Suprapubic skin (tissue), 4 donors: ENCODE measurements at places on chromosomes 3 and 15.

DNA sequence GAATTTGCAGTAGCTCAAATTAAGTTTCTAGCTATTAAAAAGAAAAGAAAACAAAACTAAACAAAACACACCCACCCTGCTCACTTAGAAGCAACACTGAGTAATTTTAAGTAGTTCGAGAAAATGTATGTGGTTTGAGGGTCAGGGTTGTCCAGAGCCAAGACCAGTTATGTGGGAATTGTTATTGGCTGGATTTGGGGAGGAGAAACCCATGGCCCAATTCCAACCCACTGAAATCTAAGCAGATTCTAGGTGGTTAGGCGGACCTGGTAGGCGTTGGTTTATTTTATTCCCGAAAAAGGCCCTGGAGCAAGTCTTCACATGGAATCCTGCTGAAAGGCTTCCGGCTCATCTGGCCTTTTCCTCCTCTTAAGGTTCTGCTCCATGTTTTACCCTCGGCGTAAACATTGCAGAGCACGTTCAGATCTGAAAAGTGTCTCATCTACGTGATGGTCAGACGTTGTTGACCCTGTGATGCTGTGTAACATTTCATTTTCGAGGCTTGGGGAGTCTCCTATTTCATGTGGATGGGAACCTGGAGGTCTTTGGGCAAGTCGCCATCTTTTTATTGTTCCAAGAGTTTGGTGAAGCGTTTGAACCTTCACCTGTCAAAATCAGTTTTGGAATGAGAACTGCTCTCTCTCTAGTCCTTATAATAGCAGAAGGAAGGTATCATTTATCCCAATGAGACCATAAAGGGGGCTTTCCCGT lies 64.0 kb downstream of the FLNB start:
- peak; percentile 20 for DNase-seq

- DNase-seq, result no peak
Observed at GRCh38 chr3:35707904-35708303, 68.6 kb downstream of the ARPP21 start.

- DNase-seq, result no peak
Observed at GRCh38 chr3:161914703-161915417, 418.3 kb downstream of the OTOL1 start.

DNA sequence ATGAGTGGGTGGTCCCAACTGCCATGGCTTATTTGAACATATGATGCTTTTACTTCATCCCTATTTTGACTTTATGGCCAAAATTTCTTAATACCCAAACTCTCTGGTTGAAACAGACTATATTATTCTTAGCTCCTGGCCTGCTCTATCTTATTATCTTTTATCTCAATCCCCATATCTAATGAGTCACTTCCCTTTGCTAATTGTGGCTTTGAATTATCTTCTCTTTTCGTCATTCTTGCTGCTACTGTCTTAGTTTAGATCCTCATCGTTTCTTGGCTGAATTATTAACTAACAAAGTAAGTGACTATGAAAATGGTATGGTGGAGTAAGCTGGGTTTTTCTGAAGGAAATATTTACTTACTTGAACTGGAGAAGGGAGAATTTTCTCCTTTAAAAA lies 28.2 kb upstream of the DNAJC19 start:
- DNase-seq, result no peak

- peak; percentile 97 for DNase-seq
Observed at GRCh38 chr3:49007771-49008528, 759 bp downstream of the WDR6 start.

GRCh38 chr15:34436126-34436955 lies 1.3 kb downstream of the GOLGA8A start:
- DNase-seq, result no peak

DNA sequence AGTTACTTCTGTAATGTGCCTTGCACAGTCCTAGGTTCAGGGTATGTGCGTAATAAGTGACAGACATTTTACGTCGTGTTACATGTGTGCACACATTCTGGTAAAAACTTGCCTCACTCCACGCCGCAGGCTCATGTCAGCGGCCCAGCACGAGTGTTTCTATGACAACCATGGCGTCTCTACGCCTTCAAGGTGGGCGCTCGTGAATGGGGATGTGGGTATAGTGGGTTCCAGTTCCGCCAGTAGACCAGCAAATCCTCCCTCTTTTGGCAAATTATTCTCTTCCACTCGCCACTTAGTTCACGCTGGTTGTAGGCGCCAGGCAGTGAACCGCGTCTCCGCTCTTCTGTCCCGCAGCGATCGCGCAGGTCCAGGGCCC lies 40.3 kb downstream of the CHST14 start:
- DNase-seq, result no peak

- no peak for DNase-seq
Observed at GRCh38 chr15:62752657-62753517, 289.7 kb upstream of the TPM1 start.

DNA sequence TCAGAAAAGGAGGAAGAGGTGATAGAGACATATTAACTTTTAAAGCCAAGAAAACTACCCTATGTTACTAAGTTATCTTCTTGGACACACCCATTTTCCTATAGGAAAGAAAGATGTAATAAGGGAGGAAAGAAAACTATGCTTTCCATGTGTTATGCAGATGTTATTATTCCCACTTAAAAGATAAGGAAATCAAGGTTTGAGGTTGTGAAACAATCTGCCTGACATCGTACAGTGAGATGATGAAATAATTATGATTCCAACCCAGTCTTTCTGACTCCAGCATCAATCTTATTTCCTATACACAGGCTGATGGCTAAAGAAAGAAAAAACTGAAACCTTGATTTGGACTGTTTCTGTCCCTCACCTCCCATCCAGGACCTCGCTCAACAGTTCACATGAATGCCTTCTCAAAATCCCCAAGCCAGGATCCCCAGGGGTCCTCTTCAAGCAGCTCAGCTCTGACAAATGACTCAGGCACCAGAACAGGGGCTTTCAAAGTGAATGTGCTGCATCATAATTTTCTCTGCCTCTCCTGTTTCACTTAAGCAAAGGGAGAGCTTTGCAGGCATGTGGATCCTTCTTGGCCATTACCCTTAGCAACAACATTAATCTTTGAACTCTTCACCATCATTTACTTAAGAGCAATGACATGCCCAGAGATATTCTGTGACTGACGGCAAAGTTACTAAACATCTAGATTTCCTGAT lies 12.4 kb upstream of the EID1 start:
- no peak for DNase-seq

- DNase-seq, result no peak
Observed at GRCh38 chr15:28974142-28974541, 88.4 kb downstream of the APBA2 start.

DNA sequence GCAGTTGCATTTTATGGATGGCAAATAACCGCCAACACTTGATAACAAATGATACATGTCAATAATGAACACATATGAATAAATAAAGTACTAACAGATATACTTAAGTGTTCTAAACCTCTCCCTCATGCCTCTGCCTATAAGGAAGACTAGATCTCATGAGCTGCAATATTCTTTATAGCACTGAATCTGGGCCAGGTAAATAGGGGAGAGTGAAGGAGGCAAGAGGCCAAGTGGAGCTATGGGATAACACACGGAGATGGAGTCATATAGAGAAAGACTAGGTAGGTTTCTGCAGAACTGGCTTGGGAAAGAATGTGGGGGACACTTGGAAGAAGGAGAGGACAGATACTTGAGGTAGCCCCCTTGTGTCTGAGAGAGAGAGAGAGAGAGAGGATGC lies 354.2 kb upstream of the CFAP20DC start:
- DNase-seq, result no peak
